Astrocyte of the hippocampus (primary cell): ENCODE measurements at places on chromosomes 3 and 15.

DNA sequence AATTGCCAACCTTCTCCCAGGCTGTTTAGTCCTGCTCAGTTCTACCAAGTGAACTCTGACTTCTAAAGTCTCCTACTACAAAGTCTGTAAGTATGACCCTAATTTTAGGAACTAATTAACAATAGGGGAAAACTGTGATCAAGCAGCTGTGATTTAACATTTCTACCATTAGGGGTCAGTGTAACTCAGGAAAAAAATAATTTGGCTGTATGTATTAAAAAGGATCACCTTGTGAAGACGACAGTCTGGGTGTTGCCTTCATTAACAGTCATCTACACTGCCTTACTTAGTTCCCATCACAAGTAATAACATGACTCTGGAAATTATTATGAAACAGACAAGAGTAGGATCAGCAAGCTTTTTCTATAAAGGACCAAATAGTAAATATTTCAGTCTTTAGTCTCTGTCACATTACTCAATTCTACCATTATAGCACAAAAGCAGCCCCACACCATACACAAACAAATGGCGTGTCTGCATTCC is 4.2 kb upstream of the NPHP3 start:
- DNase-seq = peak; percentile 51

- no peak for DNase-seq
These were observed 19.5 kb downstream of the TMOD2 start for GRCh38 chr15:51770902-51771301.

GRCh38 chr3:167996514-167996913 is 99.2 kb downstream of the GOLIM4 start:
- peak; percentile 12 for DNase-seq

- DNase-seq = no peak
These were observed 261.2 kb downstream of the SHOX2 start for GRCh38 chr3:157844800-157845565.

GRCh38 chr3:67447393-67447792 is 207.0 kb downstream of the SUCLG2 start:
- DNase-seq = no peak

GRCh38 chr3:141266186-141266585 is 34.6 kb downstream of the PXYLP1 start:
- no peak for DNase-seq

DNA sequence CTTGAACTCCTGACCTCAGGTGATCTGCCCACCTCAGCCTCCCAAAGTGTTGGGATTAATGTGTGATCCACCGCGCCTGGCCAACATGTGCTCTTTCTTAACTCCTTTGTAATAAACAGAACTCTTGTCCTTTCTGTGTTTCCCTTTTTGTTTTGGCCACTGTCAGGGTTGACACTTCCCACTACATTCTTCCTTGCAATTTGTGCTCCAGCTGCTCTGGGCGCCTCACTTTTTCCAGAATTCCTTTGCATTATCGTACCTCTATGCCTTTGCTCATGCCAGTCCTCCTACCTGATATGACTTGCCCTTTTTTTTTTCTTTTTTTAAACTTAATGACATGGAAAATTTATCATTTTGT is 38.8 kb upstream of the SMAD3 start:
- DNase-seq = no peak

- DNase-seq = no peak
These were observed 14.5 kb downstream of the EPHB1 start for GRCh38 chr3:134809427-134810051.

GRCh38 chr3:32276279-32276841 is 37.9 kb downstream of the CMTM8 start:
- DNase-seq = peak; percentile 34

- peak; percentile 80 for DNase-seq
These were observed 9.7 kb upstream of the THUMPD3 start for GRCh38 chr3:9352917-9353752.

- no peak for DNase-seq
These were observed 27.8 kb downstream of the MEGF11 start for GRCh38 chr15:66225656-66226274.

DNA sequence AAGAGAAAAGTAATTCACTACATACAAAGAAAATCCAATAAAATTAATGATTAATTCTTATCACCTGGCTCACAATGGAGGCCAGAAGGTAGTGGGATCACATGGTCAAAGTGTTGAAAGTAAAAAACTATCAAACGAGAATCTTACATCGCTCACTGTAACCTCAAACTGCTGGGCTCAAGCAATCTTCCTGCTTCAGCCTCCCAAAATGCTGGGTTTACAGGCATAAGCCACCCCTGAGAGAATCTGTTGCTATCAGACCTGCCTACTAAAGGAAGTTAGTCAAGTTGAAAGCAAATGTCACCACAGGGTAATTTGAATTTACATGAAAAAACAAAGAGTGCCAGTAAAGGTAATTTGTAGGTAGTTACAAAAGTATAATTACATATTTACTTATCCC is 103.3 kb downstream of the PCCB start:
- no peak for DNase-seq

GRCh38 chr15:94352636-94353487 is 121.5 kb downstream of the MCTP2 start:
- no peak for DNase-seq

DNA sequence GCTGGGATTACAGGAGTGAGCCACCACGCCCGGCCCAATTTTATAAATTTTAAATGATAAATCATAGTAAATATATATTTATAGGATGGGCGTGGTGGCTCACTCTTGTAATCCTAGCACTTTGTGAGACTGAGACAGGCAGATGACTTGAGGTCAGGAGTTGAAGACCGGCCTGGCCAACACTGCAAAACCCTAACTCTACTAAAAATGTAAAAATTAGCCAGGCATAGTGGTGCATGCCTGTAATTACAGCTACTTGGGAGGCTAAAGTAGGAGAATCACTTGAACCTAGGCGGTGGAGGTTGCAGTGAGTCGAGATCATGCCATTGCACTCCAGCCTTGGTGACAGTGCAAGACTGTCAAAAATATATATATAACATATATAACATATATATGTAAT is 26.4 kb downstream of the MFN1 start:
- DNase-seq = no peak
